ENCODE measurements at places on chromosomes 12 and 14.

- DNase-seq: no peak
Measured at GRCh38 chr14:63179383-63179782, 24.9 kb upstream of the RHOJ start.

DNA sequence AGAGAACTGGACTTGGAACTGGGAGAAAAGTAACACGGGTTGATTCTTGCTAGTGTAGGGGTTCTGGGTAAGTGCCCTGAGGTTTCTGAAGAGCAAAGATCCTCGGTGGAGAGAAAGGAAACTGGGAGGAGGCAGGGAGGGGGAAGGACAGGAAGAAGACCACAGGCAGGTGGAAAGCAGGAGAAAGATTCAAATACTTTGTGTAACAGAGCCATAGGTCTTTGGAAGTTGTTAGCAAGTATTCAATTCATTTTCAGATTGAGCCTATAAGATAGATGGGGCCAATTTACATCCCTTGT is 1.3 kb downstream of the PNP start:
- no peak for DNase-seq

DNA sequence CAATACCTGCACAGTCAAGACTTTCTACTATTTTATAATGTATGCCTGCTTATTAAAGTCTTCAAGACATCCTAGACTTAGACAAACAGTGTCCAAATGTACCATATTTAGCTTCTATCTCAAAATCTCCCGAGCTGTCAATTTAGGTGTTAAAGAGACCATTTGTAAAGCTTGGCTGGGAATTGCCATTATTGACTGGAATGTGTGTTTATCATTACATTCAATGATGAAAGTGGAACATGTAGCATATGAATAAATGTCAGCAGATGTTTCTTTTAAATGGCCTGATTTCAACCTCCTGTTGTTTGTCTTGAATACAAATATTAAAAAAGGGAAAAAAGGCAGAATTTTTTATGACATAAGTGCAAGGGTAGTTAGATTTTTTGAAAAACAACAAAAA is 572.3 kb downstream of the PRKD1 start:
- no peak for DNase-seq

- DNase-seq: no peak
Measured at GRCh38 chr14:76373456-76373855, 2.5 kb upstream of the ESRRB start.

GRCh38 chr12:56271031-56271430 is 4.3 kb downstream of the COQ10A start:
- no peak for DNase-seq

GRCh38 chr14:60301685-60302084 is 52.7 kb downstream of the PPM1A start:
- DNase-seq: no peak

DNA sequence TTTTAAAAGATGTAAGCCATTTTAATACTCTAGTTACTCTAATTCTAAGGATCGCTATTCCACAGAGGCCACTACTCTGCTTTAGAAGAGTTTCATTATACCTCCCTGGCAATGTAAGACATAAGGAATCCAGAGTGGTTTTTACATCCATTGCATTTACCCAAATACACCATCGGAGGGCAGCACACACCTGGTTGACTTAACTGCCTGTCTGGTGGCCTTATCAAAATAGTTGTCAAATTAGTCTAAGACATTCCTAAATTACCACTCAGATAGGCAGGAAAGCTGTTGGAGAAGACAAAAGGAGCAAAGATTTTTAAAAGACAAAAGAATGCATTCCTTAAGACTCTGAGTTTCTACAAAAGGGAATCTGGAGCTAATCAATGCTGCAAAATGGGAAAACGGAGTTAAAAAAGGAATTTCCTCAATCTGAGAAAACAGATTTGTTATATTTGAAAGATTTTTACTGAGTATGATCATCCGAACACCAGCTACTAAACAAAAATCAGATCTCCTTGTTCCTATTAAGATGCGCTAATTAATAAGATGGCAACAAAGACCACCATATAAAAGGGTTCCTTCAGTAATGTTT is 33.8 kb upstream of the FGD4 start:
- peak; percentile 30 for DNase-seq

DNA sequence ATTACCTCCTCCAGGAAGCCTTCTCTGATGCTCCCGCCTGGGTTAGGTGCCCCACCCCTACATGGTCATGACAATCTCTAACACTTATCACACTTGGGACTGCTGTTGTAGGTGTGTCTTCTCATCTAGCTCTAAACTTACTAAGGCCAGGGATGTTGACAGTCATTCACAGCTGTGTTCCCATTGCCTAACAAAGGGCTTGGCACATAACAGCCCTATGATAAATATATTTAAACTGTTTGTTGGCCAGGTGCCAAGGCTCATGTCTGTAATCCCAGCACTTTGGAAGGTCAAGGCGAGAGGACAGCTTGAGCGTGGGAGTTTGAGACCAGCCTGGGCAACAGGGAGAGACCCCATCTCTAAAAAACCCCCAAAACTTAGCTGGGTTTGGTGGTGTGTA is 98.8 kb upstream of the RGS6 start:
- no peak for DNase-seq

GRCh38 chr12:105920161-105920684 is 218.5 kb downstream of the NUAK1 start:
- DNase-seq: no peak

DNA sequence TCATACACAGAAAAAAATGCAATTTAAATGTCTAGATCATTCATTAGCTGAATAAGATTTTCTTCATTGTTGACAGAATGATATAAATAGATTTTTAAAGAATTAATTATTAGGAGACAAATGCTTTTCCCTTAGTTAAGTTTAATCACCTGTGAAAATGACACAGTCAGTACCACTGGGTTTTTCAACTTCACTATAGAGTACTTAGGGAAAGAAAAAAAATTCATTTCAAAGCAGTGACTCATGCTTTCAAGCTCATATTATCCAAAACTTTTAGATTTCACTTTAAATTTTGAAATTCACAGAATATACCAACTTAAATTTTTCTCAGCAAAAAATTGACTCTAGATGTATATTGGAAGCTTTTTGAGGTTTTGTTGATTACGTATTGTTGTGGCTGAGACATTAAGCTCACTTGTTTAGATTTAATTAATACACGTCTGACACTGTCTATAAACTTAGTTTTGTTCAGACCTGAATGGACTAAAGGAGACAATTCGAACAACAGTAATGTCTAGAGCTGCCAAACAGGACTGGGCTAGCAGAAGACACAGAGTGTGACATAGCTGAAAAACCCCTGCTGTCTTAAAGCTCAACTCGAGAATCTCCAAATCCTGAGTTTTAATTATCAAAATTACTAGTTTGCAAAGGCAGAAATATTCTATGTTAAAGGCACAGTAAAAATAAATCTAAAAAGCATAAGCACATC is 1.6 kb downstream of the MGAT4C start:
- no peak for DNase-seq

GRCh38 chr14:61699027-61699426 is 3.7 kb downstream of the HIF1A start:
- no peak for DNase-seq

DNA sequence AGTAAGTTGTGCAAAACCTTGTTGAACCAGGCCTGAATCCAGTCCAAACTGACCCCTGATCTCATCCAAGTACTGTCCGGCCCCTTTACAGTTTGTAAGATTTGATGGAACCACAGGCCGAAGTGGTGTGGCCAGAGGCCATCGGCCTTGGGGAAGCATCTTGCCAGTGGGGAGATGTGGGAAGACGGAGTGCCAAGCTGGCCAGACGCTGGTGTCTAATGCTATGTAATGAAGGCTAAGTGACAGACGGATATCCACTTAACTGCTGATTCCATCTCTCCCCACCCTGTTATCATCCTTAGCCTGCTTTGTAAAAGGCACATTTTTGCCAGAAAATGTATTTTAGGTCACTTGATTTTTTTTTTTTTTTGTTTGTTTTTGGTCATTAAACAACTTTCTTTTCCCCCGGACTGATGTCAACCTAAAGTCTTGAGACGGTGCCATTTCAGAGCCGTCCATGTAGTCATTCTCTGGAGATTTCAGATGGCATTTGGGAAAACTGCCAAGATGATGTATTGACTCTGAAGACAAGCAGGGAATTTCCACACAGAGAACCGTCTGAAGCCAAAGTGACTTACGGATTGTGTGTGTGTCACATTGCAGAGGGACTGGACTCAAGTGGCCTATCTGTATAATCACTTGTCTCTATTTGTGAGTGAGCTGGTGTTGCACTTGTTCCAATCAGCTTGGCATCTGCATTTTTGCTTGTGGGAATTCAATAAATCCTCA is 86.5 kb upstream of the MANSC4 start:
- no peak for DNase-seq

- no peak for DNase-seq
Measured at GRCh38 chr14:68627868-68628604, 164.8 kb downstream of the ZFP36L1 start.

DNA sequence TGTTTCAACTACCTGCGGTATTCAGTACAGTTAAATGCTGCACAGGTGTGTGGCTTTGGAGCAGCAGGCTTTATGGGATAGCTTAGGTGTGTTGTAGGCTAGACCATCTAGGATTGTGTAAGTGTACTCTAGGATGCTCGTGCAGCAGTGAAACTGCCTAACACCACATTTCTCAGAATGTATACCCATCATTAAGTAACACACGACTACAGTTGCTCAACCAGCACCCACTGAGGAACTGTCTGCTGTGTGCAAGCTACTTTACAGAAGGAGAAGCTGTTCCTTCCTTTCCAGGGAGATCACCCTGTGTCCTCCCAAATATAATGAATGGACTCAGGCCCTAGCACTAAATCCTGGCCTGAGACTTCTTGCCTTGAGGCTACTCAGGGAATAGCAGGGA is 94.8 kb downstream of the SLC24A4 start:
- DNase-seq: no peak

DNA sequence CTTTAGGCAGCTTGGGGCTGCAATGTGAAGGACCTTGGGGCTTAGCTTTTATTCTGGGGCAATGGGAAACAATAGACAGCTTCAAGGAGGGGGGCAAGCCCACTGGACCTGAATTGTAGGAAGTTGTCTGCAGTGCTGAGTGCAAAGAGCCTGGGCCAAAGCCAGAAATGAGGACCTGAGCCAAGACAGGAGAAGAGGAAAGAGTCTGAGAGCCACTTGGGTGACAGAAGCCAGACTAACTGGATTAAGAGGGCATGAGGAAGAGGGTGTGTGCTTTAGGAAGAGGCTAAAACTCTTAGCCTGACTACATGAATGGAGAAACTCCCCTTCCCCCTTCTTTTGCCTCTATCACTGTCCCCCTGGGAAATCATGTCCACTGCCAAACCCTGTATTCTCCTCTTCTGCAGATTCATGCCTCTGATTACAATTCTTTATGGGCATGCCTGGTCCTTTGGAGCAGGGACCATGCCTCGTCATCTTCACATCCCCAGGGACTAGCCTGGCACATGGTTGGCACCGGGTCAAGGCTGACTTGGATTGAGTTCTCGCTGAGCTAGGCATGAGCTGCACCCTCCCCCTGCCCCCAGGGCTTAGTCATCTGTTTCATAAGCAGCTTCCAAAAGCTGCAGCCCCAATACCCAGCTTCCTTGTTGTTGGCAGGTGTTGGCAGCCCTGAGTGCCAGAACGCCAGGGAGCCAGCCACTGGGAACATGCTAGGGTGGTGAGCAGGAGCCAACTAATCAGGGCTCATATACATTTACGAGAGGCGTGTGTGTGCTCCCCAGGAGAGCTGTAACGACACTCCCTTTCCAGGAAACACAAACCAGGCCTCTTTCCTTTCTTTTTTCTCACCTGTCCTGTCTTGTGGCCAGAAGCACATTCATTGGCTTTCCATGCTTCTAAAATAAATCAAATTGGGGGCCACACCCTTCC is 27.7 kb upstream of the JDP2 start:
- no peak for DNase-seq

- no peak for DNase-seq
Measured at GRCh38 chr12:31586728-31587127, 4.2 kb downstream of the DENND5B start.

GRCh38 chr14:100701314-100701713 is 25.4 kb upstream of the DLK1 start:
- DNase-seq: no peak

DNA sequence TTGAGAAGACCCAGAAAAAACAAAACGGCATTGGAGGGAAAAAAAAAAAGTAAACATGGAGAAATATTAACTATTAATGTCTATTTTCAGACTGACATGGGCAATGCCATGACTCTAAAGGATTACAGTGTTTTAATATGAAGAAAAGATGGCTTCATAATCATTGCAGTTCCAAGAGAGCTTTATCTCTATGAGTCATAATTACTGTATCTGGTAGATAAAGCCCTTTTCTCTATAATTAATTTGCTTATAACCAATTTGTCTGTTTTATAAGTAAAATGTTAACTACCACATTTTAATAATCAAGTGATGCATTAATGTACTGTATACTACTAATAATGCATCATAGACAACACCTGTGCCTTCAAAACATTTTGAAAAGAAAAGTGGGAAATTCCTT is 59.7 kb downstream of the CLIP1 start:
- DNase-seq: no peak

DNA sequence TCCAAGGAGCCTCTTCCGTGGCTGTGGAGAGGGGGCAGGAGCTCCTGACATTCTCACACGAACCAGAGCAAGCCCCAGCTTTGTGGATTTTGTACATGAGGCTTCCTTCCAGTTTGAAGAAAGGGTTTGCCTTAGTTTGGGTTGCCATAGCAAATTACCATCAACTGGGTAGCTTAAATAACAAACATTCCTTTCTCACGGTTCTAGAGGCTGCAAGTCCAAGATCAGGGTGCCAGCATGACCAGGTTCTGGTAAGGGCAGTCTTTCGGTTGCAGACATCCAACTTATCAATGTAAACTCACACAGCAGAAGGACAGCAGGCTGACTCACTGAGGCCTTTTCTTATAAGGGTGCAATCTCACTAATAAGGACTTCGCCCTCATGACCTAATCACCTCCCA is 25.9 kb upstream of the STAB2 start:
- DNase-seq: no peak

DNA sequence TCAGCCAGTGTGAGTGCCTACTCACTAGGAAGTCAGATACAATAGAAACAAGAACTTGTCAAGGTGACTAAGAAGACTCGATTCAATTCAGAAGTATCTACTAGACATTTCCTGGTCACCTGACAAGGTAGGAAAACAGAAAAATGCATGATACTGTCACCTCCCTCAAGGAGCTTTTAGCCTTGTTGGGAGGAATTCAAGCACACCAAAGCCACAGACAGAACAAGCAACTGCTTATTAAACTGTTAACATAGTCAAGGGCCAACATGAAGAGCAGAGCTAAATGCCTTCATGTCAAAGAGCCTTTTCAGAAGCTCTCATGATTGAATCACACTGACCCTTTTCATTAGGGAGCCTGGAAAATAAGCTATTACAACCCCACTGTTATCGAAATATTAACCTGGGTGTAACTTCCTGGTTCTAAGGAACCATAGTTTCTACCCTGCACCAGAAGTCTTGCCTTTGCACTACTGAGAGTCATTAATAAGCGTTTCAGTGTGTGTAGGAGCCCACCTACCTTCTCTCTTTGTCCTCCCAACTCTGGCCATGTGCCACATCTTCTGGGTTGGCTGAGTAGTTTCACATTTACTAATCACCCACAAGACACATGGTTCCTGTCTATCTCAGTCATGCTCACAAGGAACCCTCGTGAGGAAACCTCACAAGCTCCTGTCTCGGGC is 31.0 kb upstream of the LGALS3 start:
- no peak for DNase-seq
